ENCODE measurements at places on chromosomes 5 and 9. TPM values are rescaled to one million over a fixed set of nuclear protein-coding genes. Genes with fewer than 3 reads are reported as not detected.

Gene ZNF658
- total RNA-seq: 2.9 TPM

Gene PCDHGC4
- total RNA-seq: 1.4 TPM

Gene CEP78
- total RNA-seq: 4.1 TPM

Gene AGGF1
- total RNA-seq: 12.9 TPM

Gene C5orf58
- total RNA-seq: not detected

Gene TPM2
- total RNA-seq: 52.8 TPM

Gene NSD1
- total RNA-seq: 33.7 TPM

Gene ZFP2
- total RNA-seq: 1.2 TPM

Gene STKLD1
- 0.37 TPM for total RNA-seq

Gene CDO1
- total RNA-seq: 4.6 TPM

Gene HAPLN1
- total RNA-seq: not detected

Gene FRRS1L
- total RNA-seq: 0.63 TPM

Gene DND1
- 0.56 TPM for total RNA-seq

- no peak overlapping the region for H3K4me3 ChIP-seq
- H3K27ac ChIP-seq: no peak overlapping the region
- H3K27me3 ChIP-seq: no peaks in the 10 kb centered on the region
- no peaks in the 10 kb centered on the region for H3K4me1 ChIP-seq
- no peak for DNase-seq
Observed at GRCh38 chr5:56011835-56012234, 17.1 kb upstream of the IL6ST start.

DNA sequence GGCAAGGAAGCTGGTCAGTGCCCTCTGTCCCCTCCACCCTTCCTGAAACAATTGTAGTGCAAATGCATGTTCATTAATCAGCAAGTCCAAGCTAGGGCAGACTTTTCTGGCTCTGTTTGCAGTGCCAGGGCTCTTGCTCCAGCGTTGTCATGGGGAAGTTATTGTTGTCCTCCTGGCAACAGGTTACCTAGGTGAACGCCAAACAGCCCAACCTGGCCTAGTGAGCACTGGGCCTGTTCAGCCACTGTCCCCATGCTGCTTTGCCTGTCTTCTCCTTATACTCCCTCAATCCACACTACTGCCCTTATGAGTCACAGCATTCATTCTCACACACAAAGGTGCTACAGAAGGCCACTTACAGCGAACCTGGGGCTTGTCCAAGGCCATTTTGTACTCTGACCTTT lies 34.5 kb upstream of the GLIS3 start:
- H3K4me1 ChIP-seq: peaks cover 24% of the 10 kb centered on the region
- H3K27ac ChIP-seq: peak overlapping the region; percentile 9
- peak; percentile 90 for DNase-seq

GRCh38 chr5:155103146-155103545 lies 89.6 kb downstream of the KIF4B start:
- H3K4me3 ChIP-seq: no peak overlapping the region
- no peak overlapping the region for H3K27ac ChIP-seq
- H3K36me3 ChIP-seq: no peaks in the 10 kb centered on the region
- no peak for DNase-seq
- H3K4me1 ChIP-seq: no peaks in the 10 kb centered on the region

DNA sequence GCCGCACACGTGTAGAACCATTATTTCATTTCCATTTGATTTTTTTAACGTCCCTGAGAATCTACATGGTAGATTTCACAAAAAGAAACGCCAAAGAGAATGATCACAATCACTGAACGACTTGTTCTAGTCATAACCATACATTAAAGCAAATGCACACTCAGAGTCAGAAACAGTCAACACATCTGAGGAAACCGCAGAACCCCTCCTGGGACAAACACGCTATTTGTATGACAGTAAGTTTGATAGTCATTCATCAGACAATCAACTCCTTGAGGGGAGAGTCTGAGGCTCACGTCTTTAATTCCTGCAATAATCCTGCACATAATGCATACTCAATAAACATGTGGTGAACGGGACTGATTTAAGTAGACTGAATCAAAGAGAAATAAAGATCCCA lies 129.2 kb downstream of the MED27 start:
- no peaks in the 10 kb centered on the region for H3K27me3 ChIP-seq
- no peaks in the 10 kb centered on the region for H3K36me3 ChIP-seq
- no peak for DNase-seq
- H3K4me1 ChIP-seq: no peaks in the 10 kb centered on the region
- no peak overlapping the region for H3K4me3 ChIP-seq
- no peak overlapping the region for H3K27ac ChIP-seq

DNA sequence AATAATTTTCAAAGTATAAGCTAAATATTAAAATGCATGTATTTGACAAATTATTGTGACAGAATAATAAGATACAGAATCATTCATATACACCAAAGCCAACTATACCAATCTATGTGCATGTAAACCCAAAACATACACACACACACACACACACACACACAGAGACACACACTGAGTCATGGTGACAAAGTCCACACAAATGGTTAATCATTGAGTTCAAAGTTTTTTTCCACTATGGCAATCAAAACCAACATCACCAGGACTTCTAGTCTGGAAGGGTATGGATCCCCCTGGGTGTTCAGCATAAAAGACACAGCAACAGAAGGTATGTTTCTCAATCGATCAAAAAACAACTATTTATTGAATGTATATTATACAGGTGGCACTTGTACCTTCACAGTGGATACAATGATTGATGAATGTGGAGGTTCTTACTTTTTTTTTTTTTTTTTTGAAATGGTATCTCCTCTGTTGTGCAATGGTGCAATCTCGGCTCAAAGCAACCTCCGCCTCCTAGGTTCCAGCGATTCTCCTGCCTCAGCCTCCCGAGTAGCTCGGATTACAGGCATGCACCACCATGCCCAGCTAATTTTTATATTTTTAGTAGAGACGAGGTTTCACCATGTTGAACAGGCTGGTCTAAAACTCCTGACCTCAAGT lies 137.0 kb downstream of the PDE4D start:
- H3K27ac ChIP-seq: no peak overlapping the region
- no peak overlapping the region for H3K4me3 ChIP-seq
- H3K36me3 ChIP-seq: no peaks in the 10 kb centered on the region

DNA sequence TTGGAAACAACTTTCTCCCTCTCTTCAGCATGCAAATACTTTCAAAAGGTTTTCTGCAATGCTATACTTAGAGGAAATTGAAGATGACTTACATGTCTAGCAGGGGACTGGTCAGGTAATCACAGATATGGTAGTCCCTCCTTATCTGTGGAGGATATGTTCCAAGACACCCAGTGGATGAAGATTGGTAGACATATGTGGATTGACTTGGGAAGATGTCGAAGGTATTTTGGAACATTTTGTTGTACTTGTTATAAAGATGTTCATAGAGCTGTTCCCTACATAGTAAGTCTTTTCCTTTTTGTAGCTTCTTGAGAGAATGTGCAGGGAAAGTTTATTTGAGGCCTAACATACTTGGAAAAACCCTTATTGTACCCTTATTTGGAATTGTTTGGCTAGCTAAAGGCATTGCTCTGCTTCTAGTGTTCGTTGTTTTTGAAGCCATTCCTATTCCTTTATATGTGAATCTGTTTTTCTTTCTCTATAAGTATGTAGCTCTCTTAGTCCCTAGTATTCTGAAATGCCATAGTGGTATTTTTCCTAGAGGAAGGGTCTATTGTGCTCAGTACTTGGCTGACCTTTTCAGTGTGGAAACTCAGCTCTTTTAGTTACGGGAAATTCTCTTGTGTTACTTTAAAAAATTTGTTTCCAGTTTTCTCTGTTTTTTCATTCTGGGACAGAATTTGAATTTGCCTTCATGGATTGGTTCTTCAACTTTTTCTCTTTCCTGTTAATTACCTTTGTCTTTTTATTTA lies 25.7 kb downstream of the GPR151 start:
- no peak overlapping the region for H3K4me3 ChIP-seq
- no peak overlapping the region for H3K27ac ChIP-seq
- no peaks in the 10 kb centered on the region for H3K4me1 ChIP-seq
- H3K27me3 ChIP-seq: no peaks in the 10 kb centered on the region

GRCh38 chr5:138820695-138821094 lies 54.4 kb downstream of the LRRTM2 start:
- H3K27ac ChIP-seq: no peak overlapping the region
- no peak overlapping the region for H3K4me3 ChIP-seq
- no peaks in the 10 kb centered on the region for H3K27me3 ChIP-seq

DNA sequence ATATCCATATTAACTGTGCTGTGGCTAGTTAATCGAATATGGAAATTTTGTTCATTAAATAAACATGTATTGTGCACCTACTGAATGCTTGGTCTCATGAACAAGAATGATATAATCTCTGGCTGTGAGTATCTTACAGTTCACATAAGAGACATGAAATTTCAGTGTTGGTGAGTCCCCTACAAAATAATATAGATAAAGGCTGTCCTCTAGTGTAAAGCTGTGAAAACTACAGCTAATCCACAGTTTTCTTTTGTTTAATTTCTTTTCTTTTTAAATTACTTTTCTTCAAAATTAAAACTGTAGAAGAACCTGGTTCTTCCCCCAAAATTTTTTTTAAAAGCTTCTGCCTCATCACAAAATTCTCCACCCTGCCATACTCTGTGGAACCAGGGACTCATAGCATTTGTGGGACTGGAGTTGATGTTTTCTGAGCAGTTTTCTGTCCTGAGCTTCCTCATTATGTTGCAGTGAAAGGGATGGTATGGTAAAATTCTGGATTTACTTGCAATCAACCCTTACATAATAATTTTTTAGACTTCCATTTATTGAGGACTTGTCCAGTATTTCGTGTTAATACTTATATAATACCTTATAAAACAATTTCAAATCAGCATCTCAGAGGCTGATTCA lies 135.0 kb downstream of the STK32A start:
- no peaks in the 10 kb centered on the region for H3K36me3 ChIP-seq
- H3K4me3 ChIP-seq: no peak overlapping the region
- no peaks in the 10 kb centered on the region for H3K27me3 ChIP-seq

- H3K36me3 ChIP-seq: no peaks in the 10 kb centered on the region
- no peak for DNase-seq
- no peaks in the 10 kb centered on the region for H3K27me3 ChIP-seq
- no peaks in the 10 kb centered on the region for H3K4me1 ChIP-seq
- no peak overlapping the region for H3K4me3 ChIP-seq
Observed at GRCh38 chr5:120252839-120253238, 211.3 kb upstream of the PRR16 start.

DNA sequence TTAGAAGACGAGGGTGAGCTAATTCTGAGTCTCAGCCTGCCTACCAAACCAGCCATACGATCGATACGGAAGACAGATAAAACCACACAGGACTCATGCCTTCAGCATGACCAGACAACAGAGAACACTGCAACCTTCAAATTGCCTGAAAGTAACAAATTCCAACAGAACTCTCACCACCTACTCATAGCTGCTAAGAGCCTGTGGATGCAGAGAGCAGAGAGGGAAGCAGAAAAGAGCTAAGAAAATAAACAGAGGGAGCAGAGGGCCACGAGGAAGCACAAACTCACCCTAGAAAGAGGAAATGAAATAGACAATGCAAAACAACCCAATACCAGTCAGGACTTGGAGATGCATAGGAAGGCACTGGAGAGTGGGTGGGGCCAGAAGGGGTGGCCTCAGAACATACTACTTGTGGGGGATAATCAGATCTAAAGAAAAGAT lies 86.7 kb upstream of the TAS2R1 start:
- no peak overlapping the region for H3K27ac ChIP-seq
- no peaks in the 10 kb centered on the region for H3K4me1 ChIP-seq
- H3K27me3 ChIP-seq: no peaks in the 10 kb centered on the region
- no peak overlapping the region for H3K4me3 ChIP-seq
- no peaks in the 10 kb centered on the region for H3K36me3 ChIP-seq

GRCh38 chr5:167332309-167332708 lies 959.1 kb upstream of the WWC1 start:
- no peak overlapping the region for H3K4me3 ChIP-seq
- H3K27ac ChIP-seq: no peak overlapping the region
- H3K4me1 ChIP-seq: no peaks in the 10 kb centered on the region

DNA sequence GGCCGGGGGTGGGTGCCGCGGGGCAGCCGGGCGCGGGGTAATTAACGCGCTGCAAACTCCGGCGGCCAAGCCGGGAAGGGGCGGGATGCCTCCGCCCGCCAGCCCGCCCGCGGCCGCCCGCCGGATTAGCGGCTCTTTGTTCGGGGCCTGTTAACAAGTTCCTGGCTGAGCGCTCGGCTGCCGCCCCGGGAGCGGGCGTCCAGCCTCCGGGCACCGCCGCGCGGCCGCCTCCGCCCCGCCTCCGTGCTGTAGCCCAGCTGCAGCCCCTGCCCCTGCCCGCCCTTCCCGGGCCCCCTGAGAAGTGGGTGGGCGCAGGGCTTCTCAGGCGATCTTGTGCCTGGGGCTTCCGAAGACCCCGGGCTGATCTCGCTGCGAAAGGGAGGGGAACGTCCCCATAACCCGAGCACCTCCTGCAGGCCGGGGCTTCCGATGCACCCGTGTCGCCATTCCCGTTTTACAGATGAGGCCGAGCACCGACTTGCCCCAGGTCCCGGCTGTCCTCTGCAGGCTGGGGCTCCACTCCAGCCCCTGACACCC lies 7.5 kb downstream of the UNC5A start:
- DNase-seq: no peak

GRCh38 chr5:127311349-127311748 lies 20.8 kb downstream of the MEGF10 start:
- no peaks in the 10 kb centered on the region for H3K4me1 ChIP-seq
- no peak overlapping the region for H3K4me3 ChIP-seq
- H3K27me3 ChIP-seq: no peaks in the 10 kb centered on the region
- H3K27ac ChIP-seq: no peak overlapping the region

DNA sequence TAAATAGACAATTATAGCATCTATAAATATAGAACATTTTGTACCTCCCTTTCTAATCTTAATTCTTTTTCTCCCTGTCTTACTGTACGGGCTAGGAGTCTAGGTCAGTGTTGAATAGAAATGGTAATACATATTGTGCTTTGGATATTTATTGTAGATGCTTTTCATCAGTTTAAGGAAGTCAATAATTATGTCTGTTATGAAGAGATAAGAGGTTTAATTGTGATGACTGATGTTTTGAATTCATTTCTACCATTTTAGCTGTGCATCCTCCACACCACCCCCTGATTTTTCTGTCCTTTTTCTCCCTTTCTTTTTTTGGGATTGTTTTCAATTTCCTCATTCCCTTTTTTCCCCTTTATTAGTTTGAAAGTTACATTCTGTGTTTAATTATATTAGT lies 95.8 kb downstream of the DOCK2 start:
- no peak overlapping the region for H3K4me3 ChIP-seq
- DNase-seq: no peak
- no peaks in the 10 kb centered on the region for H3K4me1 ChIP-seq
- H3K27me3 ChIP-seq: no peaks in the 10 kb centered on the region
- no peaks in the 10 kb centered on the region for H3K36me3 ChIP-seq

DNA sequence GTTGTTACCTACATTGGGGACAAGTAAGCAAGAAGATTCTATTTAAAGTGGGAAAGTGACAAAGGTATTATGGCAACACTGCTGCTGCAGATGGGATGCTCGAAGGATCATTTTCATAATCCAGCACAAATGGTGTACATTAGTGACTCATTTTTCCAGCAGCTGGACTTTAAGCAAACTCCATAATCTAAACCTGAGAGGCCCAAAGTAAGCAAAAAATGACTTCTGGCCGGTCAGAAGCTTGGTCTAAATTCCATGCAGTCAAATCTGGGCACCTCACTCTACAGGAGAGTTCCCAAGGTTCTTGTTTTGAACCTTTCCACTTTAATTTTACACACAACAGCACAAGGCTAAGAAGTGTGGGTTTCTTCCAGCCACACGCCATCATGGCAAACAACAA lies 43.6 kb upstream of the TRAF1 start:
- no peak for DNase-seq
- no peaks in the 10 kb centered on the region for H3K27me3 ChIP-seq
- no peak overlapping the region for H3K27ac ChIP-seq
- no peaks in the 10 kb centered on the region for H3K36me3 ChIP-seq
- H3K4me3 ChIP-seq: no peak overlapping the region

GRCh38 chr5:149677731-149678130 lies 52.4 kb upstream of the PPARGC1B start:
- no peak overlapping the region for H3K4me3 ChIP-seq
- DNase-seq: no peak
- H3K27me3 ChIP-seq: no peaks in the 10 kb centered on the region
- H3K27ac ChIP-seq: no peak overlapping the region
